Umbilical cord (tissue), 2 donors: ENCODE measurements at places on chromosomes 4 and X.

DNA sequence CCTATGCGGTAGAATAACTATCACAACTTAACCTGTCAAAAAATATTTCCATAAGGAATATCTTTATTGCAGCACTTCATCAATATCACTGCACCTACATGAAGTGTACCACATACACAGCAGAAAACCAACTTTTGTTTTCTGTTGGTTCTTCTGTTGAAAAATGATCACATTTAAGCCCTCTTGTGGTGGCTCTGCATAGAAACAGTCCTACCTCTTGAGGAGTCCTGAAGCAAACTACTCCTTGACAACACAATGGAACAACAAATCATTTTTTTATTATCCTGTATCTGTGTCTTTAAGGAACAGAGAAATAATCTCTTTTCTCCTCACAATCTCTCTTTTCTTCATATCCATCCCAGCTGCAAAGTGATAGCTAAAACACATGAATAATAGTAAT is 39.8 kb upstream of the ATOH1 start:
- peak; percentile 23 for DNase-seq

GRCh38 chr4:32830160-32830559 is 2110.0 kb downstream of the PCDH7 start:
- no peak for DNase-seq

DNA sequence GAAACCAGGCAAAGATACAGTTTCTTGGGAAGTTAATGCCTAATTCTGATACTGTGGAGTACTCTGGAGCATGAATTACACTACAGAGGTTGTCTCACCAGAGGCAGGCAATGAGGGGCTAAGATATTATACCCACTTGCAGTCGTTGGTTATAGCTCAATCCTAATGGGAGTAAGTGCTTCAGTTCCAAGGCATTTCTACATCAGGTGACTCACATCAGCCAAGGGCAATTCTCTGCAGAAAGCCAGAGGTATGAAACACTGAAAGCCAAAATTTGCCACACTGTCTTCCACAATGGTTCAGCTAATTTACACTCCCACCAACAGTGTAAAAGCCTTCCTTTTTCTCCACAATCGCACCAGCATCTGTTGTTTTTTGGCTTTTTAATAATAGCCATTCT is 174.0 kb upstream of the IL15 start:
- no peak for DNase-seq

DNA sequence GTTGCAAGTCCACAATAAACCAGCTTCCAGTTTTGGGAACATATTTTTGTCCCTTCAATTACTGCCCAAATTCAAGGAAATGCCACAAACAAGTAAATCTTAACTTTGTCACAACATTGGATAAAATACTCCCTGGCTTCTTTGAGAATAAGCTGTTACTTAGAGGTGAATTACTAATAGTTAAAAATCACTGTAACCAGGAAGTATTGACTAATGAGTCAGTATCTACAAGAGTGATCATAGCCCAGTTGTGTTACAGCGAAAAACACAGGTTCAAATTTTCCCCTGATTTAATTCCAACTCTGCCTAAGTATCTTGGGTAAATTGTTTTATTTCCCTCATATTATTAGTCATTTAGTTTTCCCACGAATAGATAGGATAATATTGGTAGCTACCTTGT is 291.2 kb upstream of the PPARGC1A start:
- DNase-seq, result no peak

DNA sequence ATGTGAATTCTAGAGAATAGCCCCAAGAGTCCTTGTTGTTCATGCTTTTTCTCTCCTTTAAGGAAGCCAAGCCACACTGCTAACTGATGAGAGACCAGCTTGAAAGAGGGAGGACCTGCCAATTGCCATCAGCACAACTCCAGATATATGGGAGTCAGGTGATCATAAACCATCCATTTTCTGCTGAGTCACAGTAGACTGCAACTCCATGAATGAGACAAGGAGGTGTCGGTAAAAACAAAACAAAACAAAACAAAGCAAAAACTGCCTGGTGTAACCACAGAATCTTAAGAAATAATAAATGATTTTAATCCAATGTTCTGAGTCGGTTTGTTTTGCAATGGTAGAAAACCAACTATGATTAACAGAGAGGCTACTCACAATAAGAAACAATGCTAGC is 837.3 kb downstream of the PCDH7 start:
- DNase-seq, result no peak

GRCh38 chr4:118154649-118155048 is 120.4 kb downstream of the NDST3 start:
- no peak for DNase-seq

- peak; percentile 99 for DNase-seq
Measured at GRCh38 chr4:2241410-2242353, at the start of the genes HAUS3 and POLN. Gene HAUS3 (minus strand): TSS chr4:2242121. CDS start chr4:2240946, 1,175 bp downstream. Gene POLN (minus strand): TSS chr4:2242121. CDS start chr4:2229231, 12,890 bp downstream.

DNA sequence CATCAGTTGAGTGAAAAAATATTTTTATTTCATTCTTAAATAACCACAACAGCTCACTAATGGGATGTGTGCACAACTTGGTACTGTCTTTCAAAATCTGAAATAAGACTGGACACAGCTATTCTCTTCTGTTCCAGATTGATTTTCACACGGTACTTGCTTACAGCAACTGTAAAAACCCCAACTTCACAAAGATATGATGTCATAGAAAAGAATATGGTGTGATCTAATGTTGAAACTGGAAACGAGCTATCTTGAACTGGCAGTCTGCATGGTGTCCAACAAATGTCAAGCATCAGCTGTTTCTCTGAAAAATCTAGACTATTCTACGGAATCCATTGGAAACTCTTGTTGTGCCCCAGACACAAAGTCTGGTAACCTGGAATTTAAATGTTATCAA is 14.7 kb downstream of the HELQ start:
- DNase-seq, result no peak

GRCh38 chr4:26140150-26140898 is 180.5 kb upstream of the RBPJ start:
- DNase-seq, result peak; percentile 71

GRCh38 chrX:46308110-46308509 is 237.1 kb downstream of the ZNF674 start:
- no peak for DNase-seq
